ENCODE measurements at places on chromosomes 16 and 17. TPM values are rescaled to one million over a fixed set of nuclear protein-coding genes. Genes with fewer than 3 reads are reported as not detected.

Gene GRIN2A
- total RNA-seq: under 0.01 TPM

Gene SLC5A11
- not detected for total RNA-seq

Gene C16orf96
- not detected for total RNA-seq

Gene PLD6
- total RNA-seq: 3.5 TPM

Gene PRAC2
- not detected for total RNA-seq

Gene PIMREG
- total RNA-seq: 17.6 TPM

Gene TPPP3
- total RNA-seq: 0.66 TPM

Gene OTOP2
- total RNA-seq: not detected

Gene HCRT
- not detected for total RNA-seq

Gene IGF2BP1
- 0.26 TPM for total RNA-seq

Gene HID1
- total RNA-seq: 1.3 TPM

Gene WSCD1
- 1.3 TPM for total RNA-seq

Gene KRT12
- not detected for total RNA-seq

Gene SCARF1
- 2.3 TPM for total RNA-seq

Gene WSB1
- total RNA-seq: 116 TPM

Data from aortic smooth muscle cell (primary cell).